A549 (cell line): ENCODE measurements at places on chromosomes 11 and 22.

GRCh38 chr11:96063053-96063452, 139.1 kb upstream of the MTMR2 start:
- no peak for DNase-seq

DNA sequence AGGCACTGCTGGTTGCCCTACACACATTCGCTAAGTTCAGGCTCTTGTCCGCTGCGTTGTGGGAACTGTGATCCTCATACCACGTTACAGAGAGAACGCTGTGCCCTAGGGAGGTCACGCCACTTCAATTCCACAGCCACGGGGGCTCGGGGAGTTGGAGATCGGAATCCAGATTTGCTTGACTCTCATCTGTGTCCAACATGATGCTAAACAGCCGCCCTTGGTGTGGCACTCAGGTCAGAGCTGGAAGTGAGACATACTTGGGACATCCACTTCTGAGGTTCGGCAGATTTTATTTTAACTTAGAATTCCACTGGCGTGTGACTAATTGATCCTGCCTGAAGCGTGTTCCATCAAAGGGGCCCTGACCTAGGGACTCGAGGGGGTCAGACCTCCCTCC, 41.7 kb downstream of the RIBC2 start:
- no peak for DNase-seq

- no peak for DNase-seq
Observed at GRCh38 chr11:121773076-121773475, 320.3 kb upstream of the SORL1-AS1 start.

- no peak for DNase-seq
Observed at GRCh38 chr11:121656328-121657090, 203.7 kb upstream of the SORL1-AS1 start.
